Thoracic aorta (tissue), 2 donors: ENCODE measurements at places on chromosomes 7 and 10.

DNA sequence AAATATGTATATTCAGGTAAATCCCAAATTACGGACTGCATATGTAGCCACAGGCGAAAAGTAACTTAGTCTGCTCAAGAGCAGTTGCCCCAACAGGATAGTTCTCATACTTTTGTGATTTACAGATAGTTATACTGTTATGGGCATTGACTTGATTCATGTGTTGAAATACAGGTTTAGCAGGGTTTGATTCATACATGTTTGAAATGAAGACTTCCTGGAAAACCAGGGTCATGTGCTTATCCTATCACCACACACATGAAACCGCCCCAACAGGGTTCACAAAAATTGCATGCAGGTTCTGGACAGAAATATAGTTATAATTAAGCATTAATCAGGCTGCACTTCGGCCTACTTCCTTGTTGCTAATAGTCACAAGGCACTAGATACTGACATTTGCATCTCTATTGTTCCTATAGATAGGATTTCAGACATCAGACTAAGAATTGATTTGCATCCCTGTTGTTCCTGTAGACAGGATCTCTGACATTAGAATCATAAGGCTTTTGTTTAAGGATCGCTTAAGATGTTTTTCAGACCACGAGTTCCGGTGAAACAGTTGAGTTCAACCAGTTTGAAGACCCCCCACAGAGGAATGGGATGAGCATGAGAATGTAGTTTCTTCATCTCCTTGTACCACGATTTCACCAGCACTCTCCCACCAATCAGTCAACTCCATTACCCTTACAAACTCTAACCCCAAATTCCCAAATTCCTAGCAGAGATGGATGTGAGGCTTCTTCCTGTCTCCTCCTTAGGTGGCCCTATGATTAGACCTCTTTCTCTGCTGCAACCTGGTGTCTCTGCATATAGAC lies 2.0 kb upstream of the ZNF398 start:
- DNase-seq = no peak

DNA sequence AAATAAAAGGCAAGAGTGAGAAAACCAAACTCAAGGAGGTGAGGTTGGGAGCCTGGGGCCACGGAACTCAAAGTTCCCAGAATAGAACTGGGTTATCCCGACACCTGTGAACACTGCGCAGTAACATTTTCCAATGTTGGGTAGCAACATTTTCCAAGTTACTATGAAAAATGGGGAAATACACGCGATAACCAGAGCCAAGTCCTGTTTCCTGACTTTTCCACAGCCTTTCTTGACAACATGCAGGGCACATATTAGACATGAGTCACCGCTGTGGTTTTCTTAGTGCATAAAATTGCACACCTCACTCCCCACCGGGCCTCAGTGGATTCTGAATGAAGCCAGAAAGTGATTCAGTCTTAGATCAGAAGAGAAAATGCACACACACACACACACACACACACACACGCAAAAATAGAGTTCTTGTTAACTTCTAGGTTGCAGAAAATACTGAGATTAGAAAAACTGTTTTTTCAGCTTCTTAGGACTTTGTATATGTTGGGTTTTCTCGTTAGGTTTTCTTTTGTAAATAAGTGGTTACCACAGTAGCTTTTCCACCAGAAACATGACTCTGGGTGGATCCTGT lies 70.0 kb downstream of the CAMK1D start:
- DNase-seq = peak; percentile 19

GRCh38 chr7:73682745-73683055 lies 553 bp downstream of the DNAJC30 start:
- no peak for DNase-seq

DNA sequence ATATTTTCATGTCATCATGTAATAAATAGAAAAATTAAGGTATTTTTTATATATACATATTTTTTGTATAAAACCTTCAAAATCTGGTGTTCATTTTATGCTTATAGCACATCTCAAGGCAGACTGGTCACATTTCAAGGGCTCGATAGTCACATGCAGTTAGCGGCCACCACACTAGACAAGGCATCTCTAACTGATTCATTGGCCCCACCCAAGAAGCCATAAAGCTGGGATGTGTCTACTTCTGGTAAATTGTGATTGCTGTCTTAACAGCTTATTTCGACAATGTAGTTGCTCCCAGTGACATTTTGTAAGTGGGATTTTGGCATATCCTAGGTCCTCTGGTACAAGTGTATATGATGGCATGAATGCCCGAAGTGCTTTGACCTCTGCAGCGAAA lies 168.7 kb downstream of the FRMD4A start:
- DNase-seq = no peak

GRCh38 chr7:151448261-151449252 lies 8.6 kb upstream of the CRYGN start:
- peak; percentile 30 for DNase-seq
